ENCODE measurements at places on chromosomes 2 and 18.

GRCh38 chr18:498931-499775 lies 1.3 kb downstream of the COLEC12 start:
- no peak for DNase-seq

DNA sequence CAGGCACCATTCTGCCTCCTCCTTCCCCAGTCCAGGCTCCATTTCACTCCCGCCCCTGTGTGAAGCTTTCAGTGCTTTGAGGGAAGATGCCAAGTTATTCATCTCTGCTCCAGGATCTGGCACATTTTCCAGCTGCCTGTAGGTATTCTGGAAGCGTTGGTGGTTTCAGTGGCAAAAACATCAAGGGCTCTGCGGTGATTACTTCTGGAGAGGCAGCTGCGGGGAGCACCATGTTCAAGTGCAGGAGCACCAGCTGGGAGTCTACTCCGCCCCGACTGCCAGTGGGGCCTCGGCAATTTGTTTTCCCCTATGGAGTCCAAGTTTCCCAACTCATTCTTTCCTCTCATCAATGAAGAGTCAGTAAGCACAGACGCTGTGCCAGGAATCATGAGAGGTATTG lies 211.7 kb downstream of the CLIP4 start:
- DNase-seq: no peak

GRCh38 chr2:207138627-207139297 lies 27.0 kb downstream of the KLF7 start:
- no peak for DNase-seq

- DNase-seq: no peak
Measured at GRCh38 chr2:100073110-100073509, 69.3 kb downstream of the AFF3 start.

DNA sequence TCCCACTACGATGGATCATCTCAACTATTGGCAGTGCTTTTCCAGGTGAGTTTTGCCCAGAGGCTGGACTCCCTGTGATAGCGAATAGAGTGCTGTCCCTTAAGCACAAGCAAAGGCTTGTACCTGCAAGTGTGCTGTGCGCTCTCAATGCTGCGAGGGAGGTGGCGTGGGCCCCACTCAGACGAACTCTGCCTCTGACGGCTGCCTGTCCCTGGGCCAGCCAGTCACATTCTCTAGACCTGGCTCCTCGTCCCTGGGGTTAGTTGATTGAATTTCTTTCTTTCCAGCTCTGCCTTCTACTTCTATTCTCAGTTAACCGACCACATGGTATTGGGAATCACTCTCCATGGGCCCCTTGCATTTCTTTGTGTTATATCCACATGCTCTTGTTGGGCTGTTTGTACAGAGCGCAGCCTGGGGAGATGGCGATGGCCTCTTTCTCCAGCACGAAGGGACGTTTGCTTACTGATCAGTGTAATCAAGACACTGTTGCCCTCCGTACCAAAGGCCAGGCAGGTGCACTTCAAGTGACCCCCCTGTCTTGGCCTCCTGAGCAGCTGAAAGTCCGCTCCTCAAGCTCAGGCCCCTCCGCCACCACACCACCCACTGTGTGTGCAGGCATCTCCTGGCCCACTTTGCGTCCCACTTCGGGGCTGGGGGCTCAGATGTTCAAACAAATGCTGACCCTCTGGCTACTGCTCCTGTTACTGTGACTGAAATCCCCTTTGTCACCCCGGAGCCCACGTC lies 151.3 kb downstream of the ZNF236 start:
- no peak for DNase-seq

GRCh38 chr2:110114831-110115255 lies 779 bp downstream of the MALL start:
- no peak for DNase-seq

GRCh38 chr2:98589489-98589888 lies 18.8 kb downstream of the COA5 start:
- no peak for DNase-seq

DNA sequence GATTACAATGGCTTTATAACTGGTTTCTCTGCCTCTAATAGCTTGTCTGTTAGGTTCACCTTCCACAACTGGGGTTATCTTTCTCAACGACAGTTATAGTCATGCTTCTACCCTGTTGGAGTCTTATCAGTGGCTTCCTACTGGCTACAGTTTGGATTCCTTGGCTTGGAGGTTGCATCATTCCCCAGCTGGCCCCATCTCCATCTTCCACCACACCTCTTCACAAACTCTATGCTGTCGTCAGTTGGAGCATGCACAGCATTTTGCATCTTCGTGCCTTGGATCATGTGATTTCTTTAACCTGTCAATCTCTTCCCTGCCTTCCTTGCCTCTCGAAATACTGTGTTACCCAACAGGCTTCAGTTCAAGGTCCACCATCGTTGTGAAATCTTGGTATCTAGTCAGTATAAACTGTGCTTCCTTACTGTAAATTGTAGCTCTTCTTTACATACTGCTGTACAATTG lies 316.3 kb upstream of the CXCR4 start:
- DNase-seq: no peak

DNA sequence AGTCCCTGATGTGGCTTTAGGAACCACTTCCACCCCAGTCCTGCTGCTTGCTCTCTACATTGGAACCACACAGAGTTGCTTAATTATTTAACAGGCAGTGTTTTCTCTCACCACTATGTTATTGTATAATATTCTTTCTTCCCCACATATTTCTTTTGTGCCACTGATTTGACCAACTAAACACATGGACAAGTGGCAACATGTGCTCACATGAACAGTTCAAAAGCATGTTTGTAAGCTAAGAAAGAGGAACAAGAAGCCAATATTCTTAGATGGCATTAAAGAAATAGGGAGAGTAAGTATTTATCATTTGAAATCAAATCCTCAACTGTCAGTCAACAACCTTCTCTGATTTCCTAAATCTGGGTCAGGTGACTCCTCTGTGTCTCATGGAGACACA lies 409.6 kb downstream of the FBXO15 start:
- DNase-seq: no peak

All from retina (tissue), 1 donor.